ENCODE measurements at places on chromosomes 6 and 20.

DNA sequence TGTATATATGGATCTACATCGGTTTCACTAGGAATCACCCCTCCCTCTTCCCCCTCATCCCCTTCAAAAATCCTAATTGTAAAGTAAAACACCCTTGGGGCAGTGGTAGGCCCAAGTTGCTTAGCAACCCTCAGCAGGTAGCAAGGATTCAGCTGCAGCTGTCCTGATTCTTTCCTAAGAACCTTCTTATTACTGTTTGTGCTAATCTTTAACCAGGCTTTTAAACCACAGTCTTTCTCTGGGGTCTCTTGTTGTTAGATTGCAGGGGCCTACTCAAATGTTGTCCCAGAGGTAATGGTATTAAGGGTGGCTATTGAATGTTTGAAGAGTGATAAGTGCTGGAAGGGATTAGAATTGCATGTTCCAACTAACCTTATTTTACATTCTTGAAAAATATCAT, 46.4 kb downstream of the PRL start:
- peak; percentile 7 for DNase-seq

GRCh38 chr20:39534846-39535245, 572.7 kb downstream of the DHX35 start:
- DNase-seq, result no peak

DNA sequence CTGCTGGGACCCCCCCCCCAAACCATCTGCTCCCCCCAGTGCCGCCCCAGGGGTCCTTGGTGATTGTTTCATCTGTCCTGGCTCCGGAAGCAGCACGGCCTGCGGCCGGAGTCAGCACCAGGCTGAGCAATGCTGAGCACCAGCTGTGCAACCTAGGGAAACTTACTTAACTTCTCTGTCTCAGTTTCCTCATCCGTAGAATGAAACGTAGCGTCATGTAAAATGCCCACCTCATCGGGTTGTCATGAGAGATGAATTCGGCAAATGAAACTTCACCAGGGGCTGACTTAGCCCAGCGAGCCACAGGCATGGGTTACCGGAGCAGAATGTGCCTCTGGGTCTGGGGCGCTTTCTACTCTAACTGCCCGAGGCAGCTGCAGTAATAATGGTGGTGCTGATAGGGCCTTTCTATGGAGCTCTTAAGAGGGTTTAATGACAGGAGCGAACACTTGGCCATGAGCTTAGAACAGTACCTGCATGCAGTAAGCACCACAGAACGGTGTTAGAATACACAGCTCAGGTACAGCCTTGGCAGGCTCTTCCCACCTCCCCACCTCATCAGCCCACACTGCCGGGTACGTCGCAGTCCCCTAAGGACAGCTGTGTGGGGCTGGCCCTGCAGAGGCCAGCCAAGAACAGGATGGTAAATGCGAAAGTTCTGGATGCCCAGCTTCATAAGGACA, 1.7 kb downstream of the THBS2 start:
- DNase-seq, result no peak

DNA sequence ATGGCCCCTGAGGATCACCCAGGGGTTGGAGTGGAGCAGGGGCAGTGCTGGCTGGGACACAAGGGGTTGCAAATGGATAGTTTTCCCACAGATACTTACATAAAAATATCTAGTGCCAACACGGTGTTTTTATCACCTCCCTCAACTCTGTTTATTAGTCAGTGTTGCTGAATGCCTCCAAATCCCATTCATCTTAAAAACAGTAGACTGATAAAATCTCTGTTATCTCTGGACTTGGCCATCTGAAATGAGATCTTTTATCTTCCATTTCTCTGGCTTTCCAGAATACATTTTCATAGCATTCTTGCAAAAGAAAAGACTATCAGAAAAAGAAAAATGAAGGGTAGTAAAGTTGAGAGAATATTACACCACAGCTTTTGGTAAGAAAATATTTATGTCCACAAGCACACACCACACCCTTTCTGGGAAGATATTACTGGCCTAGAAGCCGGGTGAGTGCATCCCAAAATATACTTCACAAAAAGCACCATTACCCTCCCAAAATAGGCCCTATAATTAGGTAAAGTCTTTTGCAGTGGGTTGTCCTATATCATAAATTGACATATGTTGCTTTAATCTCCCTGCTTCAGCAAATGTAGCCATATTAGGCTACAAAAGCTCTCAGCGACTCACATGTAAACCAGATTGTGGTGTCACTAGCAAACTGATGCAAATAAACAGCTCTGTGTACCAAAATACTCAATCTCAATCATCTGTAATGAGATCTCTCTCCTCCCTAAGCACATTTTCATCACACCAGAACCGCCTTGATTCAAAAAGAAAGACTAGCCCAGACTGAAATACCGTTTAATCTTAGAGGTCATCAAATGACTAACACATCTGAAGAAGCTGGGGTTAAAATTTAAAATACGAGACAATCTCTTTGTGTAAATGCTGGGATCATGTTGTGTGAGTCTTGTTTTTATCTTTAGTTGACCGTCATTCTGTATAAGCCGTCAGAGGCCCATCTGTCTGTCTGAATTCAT, 96.7 kb downstream of the FYN start:
- no peak for DNase-seq

- DNase-seq, result no peak
Observed at GRCh38 chr6:33590531-33591198, 10.6 kb upstream of the BAK1 start.

- DNase-seq, result peak; percentile 54
Observed at GRCh38 chr6:25250878-25251277, 28.3 kb upstream of the CARMIL1 start.

- DNase-seq, result no peak
Observed at GRCh38 chr20:6908673-6909072, 141.2 kb downstream of the BMP2 start.

- DNase-seq, result no peak
Observed at GRCh38 chr6:19086480-19086879, 699.3 kb downstream of the RNF144B start.

DNA sequence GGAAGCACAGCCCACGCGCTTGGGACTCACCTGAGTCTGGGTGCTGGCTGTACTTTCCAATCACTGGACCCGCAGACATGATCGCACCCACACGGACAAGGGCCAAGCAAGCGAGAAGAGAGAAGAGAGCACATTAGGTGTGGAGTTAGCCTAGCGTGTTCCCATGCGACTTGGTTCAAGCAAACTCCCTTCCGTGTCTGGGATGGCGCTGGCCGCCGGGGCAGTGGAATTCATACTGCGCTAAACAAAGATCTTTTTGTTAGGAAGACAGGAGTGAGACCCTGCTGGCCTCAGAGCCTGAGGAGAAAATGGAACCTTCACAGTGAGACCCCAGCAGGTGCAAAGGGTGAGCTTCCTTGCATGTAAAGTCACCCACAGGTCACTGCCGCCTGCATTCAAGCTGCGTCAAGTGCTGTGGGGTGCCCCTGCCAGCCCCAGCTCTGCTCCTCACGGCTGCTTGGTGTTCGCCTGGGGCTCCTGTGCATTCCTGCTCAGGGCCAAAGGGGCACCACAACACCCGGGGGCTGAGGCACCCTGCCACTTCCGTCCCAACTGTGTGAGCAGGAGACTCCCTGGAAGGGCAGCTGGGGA, 26.4 kb downstream of the PSMG4 start:
- DNase-seq, result peak; percentile 34

DNA sequence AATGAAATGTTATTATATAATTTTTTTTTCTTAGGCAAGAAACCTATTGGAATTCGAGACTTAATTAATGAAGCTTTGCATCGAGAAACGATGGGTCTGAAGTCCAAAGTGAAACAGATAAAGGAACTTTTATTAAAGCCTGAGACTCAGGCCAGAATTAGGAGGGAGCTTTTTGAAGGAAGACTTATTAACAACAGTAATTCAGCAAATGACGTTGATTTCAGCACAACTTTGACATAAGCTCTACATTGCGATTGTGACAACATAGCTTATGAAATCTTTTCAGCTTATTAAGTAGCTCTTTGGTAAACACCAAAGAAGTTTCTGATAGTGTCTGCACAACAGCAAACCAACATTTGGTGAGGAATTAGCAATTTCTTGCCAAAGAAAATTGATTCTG, 147.1 kb downstream of the AKAP7 start:
- DNase-seq, result no peak

- DNase-seq, result peak; percentile 14
Observed at GRCh38 chr6:125310994-125311649, 9.4 kb upstream of the HDDC2 start.

DNA sequence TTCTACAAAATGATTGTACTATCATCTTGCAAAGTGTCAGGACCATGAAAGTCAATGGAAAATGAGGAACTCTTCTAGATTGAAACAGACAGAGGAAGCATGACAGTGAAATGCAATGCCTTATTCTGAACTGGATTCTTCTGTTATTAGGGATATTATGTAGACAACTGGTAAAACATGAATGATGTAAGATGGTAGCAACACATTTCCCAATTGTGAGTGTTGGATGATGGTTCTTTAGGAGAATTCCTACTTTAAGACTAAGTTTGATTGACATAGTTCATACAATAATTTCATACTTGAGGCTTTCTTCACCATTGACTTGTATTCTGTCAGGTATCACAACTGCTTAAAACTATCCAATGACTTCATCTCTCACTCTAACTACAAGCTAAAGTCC, 4.5 kb downstream of the UBE3D start:
- no peak for DNase-seq

GRCh38 chr6:135566311-135567068, 69.0 kb upstream of the AHI1 start:
- no peak for DNase-seq
